Renal cortical epithelial cell (primary cell): ENCODE measurements at places on chromosomes 16 and 17.

- peak; percentile 52 for DNase-seq
These were observed at the start of gene ATP6V0A1 for GRCh38 chr17:42458497-42459255. ATP6V0A1 (plus strand) TSS chr17:42458878; CDS start chr17:42460895, 2,017 bp downstream.

DNA sequence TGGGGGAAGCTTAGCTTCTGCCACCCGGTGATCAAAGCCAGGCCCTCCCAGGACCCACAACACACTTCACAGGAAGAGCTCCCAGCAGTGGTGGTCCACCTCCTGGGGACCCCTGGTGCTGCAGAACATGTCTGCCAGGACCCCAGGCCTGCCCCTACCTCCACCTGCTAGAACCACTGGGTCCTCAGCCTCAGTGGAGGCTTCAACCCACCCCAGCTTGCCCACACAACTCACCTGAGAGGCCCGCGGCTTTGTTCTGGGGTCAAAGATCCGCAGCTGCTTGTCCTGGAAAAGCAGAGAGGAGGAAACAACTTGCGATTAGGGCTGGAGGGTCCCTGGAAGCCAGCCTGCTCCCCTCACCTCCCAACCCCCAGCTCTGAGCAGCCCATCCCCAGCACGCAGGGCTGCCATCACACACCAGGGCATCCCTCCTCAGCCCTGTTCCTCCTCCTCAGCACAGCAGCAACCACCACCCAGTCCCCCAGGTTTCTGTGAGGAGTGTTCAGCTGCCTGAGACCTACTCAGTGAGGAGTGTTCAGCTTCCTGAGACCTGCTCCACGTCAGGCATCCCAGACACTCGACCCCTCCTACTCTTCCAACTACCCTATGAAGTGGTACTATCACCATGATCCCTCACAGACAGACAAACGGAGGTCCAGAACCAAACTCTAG, 21.2 kb downstream of the CORO7 start:
- no peak for DNase-seq

- DNase-seq: no peak
These were observed 99.9 kb upstream of the FAM20A start for GRCh38 chr17:68701046-68701445.

DNA sequence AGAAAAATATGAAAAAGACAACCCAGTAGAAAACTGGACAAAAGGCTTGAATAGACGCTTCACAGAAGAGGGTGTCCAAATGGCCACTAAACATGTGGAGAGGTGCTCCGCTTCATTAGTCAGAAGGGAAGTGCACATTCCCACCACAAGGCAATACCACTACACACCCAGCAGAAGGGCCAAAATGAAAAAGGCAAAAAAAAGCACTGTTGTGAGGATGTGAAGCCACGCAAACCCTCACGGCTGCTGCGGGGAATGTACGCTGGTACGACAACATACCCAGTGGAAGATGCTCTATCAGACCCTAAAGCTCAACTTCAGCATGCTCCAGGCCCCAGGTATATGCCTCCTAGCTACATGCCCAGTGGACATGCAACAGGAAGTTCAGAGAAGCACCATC, 17.0 kb downstream of the PIK3R5 start:
- DNase-seq: no peak

GRCh38 chr16:28303132-28303531, 10.8 kb downstream of the SBK1 start:
- no peak for DNase-seq

DNA sequence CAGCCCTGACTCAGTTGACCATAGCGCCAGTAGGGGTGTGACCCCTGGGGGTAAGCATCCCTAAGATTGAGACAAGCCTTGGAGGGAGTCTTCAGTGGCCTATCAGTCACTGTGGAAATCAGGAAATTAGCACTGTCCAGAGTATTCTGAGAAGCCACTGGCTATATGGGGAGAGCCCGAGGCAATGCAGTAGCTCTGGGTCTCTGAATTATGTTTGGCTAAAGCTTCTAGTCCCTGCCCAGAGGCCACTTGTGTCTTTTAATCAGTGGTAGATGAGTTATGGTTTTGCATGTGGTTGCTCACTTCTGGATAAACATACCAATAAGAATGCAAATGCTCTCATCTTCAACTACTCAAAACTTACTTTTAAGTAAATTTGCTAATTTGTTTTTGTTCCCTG, 100.6 kb upstream of the TOX3 start:
- no peak for DNase-seq

GRCh38 chr16:66261826-66262225, 104.7 kb upstream of the CDH5 start:
- DNase-seq: no peak

DNA sequence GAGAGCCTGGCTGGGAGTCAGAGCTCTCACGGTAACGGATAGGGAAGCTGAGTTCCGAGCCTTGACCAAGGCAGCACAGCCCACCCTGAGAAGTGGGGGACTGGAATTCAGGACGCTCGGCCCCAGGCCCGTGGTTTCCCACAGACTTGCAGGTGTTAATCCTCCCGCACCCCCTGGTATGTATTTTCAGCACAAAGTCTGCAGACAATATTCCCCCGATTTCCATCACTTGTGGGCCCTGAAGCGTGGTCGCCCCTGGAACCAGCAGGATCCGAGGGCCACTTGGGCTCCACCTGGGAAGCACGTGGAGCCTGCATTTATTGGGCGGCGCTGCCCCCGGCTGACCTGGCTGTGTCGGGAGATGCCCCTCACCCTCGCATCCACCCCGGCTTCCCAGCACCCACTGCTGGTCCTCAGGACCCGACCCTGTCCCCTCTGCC, 60.2 kb downstream of the WSB1 start:
- DNase-seq: no peak
